GM18507 (cell line): ENCODE measurements at places on chromosomes 5 and 9.

GRCh38 chr5:54757541-54757940, 227.9 kb downstream of the ESM1 start:
- no peak for DNase-seq

DNA sequence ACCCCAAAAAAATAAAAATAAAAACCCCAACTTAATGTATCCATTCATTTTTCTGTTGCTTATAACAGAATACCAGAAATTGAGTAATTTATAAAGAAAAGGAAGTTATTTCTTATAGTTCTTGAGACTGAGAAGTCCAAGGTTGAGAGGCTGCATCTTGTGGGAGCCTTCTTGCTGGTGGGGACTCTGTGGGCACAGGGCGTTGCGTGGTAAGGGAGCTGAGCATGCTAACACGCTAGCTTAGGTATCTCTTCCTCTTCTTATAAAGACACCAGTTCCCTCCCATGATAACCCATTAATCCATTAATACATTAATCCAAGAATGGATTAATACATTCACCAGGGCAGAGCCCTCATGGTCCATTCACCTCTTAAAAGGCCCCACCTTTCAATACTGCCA, 150.9 kb downstream of the ZSWIM6 start:
- DNase-seq: no peak

GRCh38 chr5:23274171-23274570, 233.2 kb upstream of the PRDM9 start:
- DNase-seq: no peak

DNA sequence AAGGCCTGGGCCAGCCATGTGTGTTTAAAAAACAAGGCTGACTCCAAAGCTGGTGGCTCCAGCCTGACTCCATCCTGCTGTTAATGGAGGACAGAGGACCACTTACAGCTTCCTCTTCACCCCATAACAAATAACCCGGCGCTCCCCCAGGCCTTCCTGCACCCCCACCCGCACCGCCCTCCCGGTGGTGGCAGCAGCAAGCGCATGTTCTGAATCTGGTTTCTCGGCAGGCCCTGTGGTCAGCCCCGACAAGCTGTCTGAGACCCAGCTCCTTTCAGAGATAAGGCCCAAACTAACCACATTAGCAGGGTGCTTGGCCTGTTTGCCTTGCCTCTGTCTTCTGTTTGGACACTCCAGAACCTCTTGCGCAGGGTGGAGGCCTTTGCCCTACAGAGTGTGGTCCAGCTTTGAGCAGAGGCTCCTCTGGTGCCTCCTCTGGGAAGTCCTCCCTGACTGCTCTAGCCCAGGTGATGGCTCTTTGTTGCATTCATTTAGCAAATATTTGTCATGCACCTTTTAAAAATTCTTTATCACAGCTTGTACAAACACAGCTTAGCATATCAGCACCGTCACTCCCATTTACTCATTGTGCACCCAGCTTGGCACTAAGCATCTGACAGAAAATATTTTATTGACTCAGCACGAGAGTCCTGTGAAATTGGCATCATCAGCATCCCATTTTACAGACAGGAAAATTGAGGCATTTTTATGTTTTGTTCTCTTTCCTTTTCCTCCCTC, 78.4 kb downstream of the NDFIP1 start:
- no peak for DNase-seq

DNA sequence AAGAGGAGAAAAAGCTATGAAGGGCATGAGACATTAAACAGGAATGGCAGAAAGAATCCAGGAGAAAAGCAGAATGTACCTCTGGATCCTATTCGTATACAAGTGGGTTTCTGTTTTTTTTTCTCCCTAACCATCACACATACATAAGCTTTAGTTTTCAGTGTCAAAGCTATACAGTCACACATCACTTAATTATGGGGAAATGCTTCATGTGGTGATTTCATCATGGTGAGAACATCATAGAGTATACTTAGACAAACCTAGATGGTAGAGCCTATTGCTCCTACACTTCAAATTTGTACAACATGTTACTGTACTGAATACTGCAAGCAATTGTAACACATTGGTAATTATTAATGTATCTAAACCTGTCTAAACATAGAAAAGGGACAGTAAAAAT, 290.6 kb downstream of the AOPEP start:
- DNase-seq: no peak

GRCh38 chr9:128882677-128883603, 1.0 kb downstream of the LRRC8A start:
- DNase-seq: no peak

DNA sequence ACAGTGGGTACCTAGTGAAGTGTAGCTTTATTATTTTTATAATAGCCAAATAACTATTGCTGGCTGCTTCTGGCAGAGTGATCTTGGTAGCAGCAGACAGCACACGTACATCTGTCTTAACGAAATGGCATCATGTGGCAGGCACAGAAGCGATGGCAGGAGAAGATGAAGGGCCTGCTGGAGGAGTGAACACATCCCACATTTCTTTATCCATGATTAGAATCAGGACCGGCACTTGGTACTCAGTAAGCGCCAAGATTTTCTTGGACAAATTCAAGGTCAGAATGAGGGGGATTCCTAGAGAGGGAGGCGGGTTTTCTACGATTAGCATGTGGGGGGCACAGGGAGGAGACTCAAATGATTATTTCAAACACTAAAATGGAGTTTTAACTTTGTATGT, 23.0 kb upstream of the ZNF366 start:
- DNase-seq: no peak

DNA sequence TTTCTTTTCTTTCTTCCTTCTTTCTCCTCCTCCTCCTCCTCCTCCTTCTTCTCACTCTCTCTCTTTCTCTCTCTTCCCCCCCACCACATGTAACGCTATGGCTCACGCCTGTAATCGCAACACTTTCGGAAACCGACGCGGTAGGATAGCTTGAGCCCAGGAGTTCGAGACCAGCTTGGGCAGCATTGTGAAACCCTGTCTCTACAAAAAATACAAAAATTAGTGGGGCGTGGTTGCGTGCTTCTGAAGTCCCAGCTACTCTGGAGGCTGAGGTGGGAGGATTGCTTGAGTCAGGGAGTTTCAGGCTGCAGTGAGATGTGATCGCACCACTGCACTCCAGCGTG, 736 bp upstream of the GLDC start:
- no peak for DNase-seq

GRCh38 chr5:1417586-1418225, 27.5 kb downstream of the SLC6A3 start:
- DNase-seq: no peak

DNA sequence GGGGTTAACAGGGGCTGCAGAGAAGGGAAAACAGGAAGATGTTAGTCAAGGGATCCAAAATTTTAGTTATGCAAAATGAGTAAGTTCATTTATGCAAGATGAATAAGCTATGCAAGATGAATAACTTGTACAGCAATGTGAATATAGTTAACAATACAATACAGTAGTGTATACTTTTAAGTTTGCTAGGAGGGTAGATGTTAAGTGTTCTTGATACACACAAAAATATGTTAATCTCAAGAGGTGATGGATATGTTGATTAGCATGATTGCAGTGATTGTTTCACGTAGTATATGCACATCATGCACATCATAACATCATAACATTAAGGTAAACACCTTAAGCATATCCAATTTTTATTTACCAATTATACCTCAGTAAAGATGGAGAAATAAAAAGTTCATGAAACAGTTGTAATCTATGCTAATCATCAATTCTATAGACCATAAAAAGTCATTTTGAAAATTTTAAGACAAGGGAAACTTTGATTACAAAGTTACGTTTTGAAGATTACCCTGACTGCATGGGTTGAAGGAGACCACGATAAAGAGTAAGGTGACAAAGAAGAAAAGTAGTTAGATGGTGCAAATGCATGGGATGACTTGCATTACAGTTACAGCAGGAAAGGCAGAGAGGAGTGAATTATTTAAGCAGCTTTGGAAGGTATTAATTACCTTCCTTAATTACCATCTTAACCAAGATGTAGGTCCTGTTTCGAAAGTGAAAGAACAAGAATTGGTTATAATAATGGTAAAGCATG, 31.4 kb downstream of the FAM174A start:
- DNase-seq: no peak

GRCh38 chr5:38660194-38660668, 103.8 kb upstream of the LIFR start:
- no peak for DNase-seq

- DNase-seq: no peak
Observed at GRCh38 chr5:24512423-24512822, 132.4 kb downstream of the CDH10 start.

DNA sequence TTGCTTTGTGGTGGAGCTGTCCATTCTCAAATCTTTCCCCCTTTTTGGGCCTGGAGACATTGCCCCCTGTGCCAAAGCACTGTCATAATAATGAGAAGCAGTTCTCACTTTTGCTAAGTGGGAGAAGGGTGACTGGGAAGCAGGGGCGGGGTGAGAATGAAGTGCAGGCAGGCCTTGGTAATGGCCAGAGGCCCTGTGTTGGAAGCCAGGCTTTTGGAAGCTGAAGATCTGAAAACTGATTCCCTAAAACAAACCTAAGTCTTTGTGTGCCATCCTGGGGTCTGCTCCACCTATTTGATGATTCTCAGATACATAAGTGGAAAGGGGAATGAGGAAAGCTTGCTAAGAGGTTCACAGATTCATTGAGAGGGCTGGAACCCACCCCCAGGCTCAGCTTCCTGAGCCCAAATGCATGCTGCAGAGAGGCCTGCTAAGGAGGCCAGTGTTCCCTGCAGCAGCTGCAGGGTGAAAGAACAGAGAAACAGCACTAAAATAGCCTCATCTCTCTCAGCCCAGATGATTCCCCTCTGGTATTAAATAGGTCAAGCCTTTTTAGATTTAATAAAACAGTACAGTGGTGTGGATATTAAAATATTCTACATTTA, 75.0 kb downstream of the NSG2 start:
- DNase-seq: no peak
